H4 (cell line): ENCODE measurements at places on chromosomes 12 and 14. TPM values are rescaled to one million over a fixed set of nuclear protein-coding genes. Genes with fewer than 3 reads are reported as not detected.

The RPAP3 gene
- total RNA-seq: 29.9 and 41.6 TPM in 2 replicates

The UNC79 gene
- 0.02 and 0.06 TPM in 2 replicates for total RNA-seq

The MANSC4 gene
- total RNA-seq: not detected in 2 replicates

The ZBTB42 gene
- 0.83 and 2.9 TPM in 2 replicates for total RNA-seq

The KCNC2 gene
- total RNA-seq: not detected in 2 replicates

The HOXC5 gene
- not detected in 2 replicates for total RNA-seq

The IRAK3 gene
- 0.02 TPM in 1 of 2 replicates, not detected in the other for total RNA-seq

The GYS2 gene
- not detected in 2 replicates for total RNA-seq

The CCDC198 gene
- total RNA-seq: not detected in 2 replicates

The KTN1 gene
- total RNA-seq: 75.7 and 77.4 TPM in 2 replicates

The SYT1 gene
- 5.5 and 5.9 TPM in 2 replicates for total RNA-seq

The CLEC12A gene
- total RNA-seq: not detected in 2 replicates

The DLK1 gene
- not detected in 2 replicates for total RNA-seq

The LYZ gene
- total RNA-seq: 0.12 TPM in 1 of 2 replicates, not detected in the other

The SELPLG gene
- total RNA-seq: 2.8 and 3.4 TPM in 2 replicates

The ABCC9 gene
- 0.06 TPM in 1 of 2 replicates, not detected in the other for total RNA-seq

The ADCY4 gene
- not detected in 2 replicates for total RNA-seq

The CCDC197 gene
- total RNA-seq: not detected in 2 replicates

The SMCO2 gene
- total RNA-seq: 0.33 TPM in 1 of 2 replicates, not detected in the other

The KLRG1 gene
- total RNA-seq: 0.14 and 0.66 TPM in 2 replicates

The PDE3A gene
- 7.2 and 8.9 TPM in 2 replicates for total RNA-seq

The SIX6 gene
- total RNA-seq: not detected in 2 replicates

The ANO4 gene
- 1.7 and 1.8 TPM in 2 replicates for total RNA-seq

The SLCO1B1 gene
- total RNA-seq: not detected in 2 replicates

The UNG gene
- total RNA-seq: 57.7 and 58.0 TPM in 2 replicates

The CFAP54 gene
- total RNA-seq: 0.64 and 1.8 TPM in 2 replicates

The CEP170B gene
- total RNA-seq: 3.5 and 5.2 TPM in 2 replicates

The CRIP1 gene
- total RNA-seq: not detected in 2 replicates

The GPR84 gene
- total RNA-seq: not detected in 2 replicates

The FGF23 gene
- total RNA-seq: not detected in 2 replicates

The IL31 gene
- total RNA-seq: not detected in 2 replicates

The IGFBP6 gene
- total RNA-seq: 265 and 375 TPM in 2 replicates

The RNASE3 gene
- total RNA-seq: not detected in 2 replicates

The REM2 gene
- total RNA-seq: 0.27 TPM in 1 of 2 replicates, not detected in the other

The NTS gene
- 0.08 TPM in 1 of 2 replicates, not detected in the other for total RNA-seq

The ADCK1 gene
- 3.3 and 7.7 TPM in 2 replicates for total RNA-seq

The JPH4 gene
- not detected in 2 replicates for total RNA-seq

The E2F7 gene
- 12.5 and 16.6 TPM in 2 replicates for total RNA-seq

The KRT74 gene
- not detected in 2 replicates for total RNA-seq

The SYNDIG1L gene
- not detected in 2 replicates for total RNA-seq

The TEX22 gene
- 0.04 TPM in 1 of 2 replicates, not detected in the other for total RNA-seq

The ZNF384 gene
- 21.2 and 23.6 TPM in 2 replicates for total RNA-seq

The INHBE gene
- 16.1 and 24.8 TPM in 2 replicates for total RNA-seq

The CCNT1 gene
- 25.7 and 26.9 TPM in 2 replicates for total RNA-seq

The SP1 gene
- 26.9 and 33.4 TPM in 2 replicates for total RNA-seq
